Stimulated activated CD8-positive, alpha-beta memory T cell treated with anti-CD3 and anti-CD28 coated beads, Interleukin-7, amount 100 ng/mL, for 48 hours (primary cell): ENCODE measurements at places on chromosomes 2 and 18.

DNA sequence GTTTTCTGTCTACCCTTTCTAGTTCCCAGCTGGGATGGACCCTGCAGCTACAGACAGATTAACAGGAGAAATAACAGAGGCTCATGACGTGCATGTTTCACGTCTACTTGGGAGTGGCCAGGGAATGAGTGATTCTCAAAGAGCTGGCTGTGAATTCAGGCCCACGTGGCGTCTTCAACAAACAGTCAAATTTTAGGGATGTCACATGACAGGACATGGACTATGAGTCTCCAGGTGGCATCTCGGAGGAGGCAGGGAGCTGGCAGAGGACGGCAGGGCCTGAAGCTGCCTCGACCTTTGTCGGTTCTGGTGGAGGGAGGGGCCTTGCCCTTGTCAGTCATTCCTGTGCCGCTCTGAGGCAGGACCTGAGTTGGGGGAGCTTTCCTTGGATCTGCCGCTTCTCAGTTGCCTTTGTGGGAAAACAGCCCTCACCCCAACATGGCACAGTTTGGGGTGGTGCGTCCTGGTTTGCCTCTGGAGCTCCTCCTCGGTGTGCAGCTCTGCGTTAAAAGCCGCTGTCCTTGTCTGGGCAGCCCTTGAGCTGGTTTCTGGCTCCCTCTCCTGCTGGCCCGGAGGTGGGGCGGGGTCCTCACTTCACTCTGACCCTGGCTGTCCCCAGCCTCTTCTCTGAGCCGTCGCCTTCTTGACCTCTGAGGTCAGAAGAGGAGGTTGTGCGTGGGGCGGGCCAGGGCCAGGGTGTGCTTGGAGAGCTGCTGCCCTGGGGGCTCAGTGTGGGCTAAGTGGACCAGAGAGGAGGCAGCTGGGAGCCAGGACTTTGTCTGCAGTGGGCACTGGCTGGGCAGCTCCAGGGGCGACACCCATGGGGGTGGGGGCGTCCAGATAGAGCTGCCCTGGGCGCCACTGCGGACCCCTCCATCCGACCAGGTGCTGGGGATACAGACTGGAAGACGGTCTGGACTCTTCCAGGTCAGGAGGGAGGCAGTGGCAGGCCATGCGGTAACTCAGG is 12.1 kb upstream of the GAL3ST2 start:
- DNase-seq, result no peak

GRCh38 chr18:40534723-40535122 is 1420.3 kb upstream of the PIK3C3 start:
- DNase-seq, result no peak

DNA sequence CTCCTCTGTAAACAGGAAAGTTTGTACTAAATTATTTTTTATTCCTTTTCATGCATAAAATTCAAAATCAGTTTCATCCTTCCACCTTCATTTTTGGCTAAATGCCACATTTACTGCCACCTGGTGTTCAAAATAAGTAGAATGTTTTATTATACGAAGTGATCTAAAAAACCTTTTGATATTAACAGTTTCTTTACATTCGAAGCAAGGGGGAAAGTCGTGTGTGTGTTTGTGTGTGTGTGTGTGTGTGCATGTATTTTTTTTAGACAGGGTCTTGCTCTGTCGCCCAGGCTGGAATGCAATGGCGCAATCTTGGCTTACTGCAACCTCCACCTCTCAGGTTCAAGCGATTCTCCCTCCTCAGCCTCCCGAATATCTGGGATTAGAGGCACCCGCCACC is 9.0 kb upstream of the SCN9A start:
- no peak for DNase-seq

DNA sequence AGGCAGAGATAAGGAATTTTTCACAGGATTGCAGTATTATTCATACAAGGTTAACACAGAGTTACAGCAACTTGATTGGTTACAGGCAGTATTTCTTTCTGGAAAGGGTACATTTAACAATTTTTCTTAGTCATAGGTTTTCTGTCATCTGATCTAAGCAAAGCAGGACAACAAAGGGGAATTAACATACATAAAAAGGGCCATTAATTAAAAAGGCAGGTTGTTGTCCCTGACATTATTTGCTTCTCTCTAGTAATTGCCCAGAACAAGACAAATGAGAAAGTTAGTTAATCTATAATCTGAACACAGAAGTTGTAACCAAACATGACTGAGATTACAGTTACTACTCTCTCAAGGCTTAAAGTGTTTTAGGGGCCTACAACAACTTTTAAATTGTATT is 291.4 kb upstream of the LRRTM4 start:
- DNase-seq, result no peak

DNA sequence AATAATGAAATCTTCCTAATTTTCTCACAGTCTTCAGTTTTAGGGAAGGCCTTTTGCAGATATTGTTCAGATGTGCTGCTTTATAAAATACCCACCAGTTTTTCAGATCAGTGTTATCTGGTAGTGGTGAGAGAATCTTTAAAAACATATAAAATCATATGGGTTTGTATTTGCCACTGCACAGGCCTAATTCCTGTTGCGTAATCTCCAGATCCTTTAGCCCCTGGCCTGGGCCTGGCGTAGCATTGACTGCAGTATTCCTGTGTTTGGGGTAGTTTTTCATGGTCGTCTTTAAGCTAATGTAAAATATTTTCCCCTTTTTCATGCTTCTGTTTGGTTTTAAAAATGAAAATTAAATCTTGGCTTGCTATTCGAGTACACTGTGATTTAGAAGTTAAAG is 43.2 kb downstream of the TSHZ1 start:
- DNase-seq, result no peak

- no peak for DNase-seq
These were observed 113.3 kb downstream of the SCG2 start for GRCh38 chr2:223488814-223489213.

- no peak for DNase-seq
These were observed 16.3 kb downstream of the ANKRD44 start for GRCh38 chr2:197294260-197294659.

- DNase-seq, result no peak
These were observed 44.5 kb downstream of the SUMO1 start for GRCh38 chr2:202193881-202194353.

DNA sequence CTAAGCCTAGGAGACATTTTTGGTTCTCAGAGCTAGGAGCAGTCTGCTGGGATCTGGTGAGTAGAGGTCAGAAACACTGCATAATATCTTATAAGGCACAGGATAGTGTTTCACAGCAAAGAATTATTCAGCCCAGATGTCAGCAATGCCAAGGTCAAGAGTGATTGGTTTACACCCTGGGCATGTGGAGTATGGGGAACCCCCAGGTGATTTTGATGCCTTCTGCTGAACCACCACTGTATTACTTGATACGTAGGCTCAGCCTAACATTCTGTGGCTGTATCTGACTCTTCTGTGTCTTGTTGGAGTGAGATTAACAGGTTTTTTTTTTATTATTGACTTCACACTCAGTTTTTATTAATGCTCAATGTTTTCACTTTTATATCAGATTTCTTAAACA is 6.0 kb downstream of the DDX18 start:
- no peak for DNase-seq

DNA sequence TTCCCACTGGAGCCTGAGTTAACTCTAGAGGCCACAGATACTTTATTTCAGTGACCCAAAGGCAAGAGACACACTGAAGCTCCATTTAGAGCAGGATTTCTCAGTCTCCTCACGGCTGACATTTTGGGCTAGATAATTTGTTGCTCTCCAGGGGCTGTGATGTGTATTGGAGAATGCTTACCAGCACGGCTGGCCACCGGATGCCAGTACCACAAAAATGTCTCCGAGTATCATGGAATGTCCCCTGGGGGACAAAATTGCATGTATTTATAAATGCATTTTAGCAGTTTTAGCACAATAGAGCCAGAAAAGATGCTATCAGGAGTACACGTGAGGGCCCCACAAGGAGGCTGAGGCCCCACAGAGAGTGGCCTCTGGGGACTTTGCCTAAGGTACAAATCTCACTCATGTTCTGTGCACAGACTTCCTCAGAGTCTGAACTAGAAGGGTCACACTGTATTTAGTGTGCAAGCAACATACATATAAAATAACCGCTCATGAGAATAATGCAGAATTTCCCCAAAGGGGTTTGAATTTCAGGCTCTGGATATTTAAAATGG is 20.5 kb upstream of the DCC start:
- DNase-seq, result no peak

GRCh38 chr2:215577356-215577755 is 141.5 kb upstream of the FN1 start:
- no peak for DNase-seq
